ENCODE measurements at places on chromosomes 6 and 20.

DNA sequence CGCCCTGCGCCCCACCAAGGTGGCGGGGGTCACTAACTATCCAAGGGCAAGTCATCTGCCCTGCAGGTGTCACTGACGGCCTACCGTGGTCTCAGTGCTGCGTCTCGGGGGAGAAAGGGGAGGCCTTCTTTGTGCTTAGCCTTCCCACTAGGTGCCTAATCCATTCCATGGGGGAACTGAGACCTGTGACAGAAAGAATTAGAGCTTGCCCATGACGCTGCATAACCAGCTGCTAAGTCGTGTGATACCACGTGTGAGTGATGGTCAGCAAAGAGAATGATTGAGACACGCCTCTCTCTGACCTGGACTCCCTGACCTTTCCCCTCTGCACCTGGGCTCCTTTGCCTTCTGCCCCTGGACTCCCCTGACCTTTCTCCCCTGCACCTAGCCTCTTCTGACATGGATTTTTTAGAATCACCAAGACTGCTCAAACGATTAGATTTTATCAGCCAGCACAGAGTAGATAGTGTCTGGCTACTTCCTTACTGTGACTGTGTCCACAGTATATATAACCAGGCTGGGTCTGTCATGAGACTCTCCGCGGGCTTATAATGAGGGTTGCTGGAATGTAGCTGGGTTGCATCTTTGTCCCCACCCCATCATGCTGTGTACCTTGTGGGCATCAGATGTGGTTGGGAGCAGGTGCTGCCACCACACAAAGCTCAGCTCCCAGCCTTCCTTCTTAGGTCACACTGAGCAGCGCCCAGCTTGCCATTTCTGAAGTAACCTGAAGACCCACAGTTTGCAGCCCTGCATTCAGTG is 140.6 kb downstream of the TMEM242 start:
- DNase-seq, result no peak

GRCh38 chr6:93219447-93219846 is 199.9 kb downstream of the EPHA7 start:
- no peak for DNase-seq

- peak; percentile 36 for DNase-seq
Observed at GRCh38 chr6:166056637-166057036, 111.0 kb downstream of the TBXT start.

DNA sequence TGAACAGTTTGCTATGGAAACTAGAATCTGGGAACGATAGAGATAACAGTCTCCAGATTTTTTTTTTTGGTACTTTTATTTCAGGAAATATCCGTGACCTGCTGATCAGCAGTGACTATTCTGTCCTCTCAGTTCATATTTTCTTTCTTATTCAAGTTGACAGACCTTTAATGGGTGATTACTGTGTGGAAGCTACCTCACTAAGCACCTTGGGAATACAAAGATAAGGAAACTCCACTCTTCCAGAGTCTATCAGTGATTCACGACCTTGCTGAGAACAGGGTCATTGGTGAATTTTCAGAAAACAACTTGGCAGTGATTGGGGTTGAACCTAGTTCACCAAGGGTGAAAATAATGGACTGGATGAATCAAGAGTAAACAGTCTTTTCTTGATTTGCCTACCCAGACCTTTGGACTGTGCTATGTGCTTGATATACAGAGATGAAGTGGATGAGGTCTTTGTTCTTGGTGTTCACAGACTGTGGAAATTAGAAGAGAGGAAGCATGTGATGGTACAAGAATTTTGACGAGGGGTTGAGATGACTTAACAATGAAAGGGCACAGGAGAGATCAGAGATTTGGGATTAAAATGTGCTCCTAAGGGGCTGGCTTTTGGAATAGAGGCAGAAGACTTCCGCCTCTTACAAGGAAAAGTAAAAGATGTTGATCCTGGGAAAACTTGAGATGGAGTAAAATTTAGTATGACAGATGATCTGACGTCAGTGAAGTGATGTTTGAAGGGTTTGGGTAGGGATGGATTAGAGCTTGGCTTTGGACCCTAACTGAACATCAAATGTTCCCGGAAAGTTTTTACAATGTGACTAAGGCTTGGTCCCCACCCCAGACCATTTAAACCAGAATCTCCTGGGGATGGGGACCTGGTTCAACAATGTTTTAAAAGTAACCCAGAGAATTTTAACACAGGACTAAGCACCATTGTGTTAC is 1.2 kb downstream of the KAT14 start:
- DNase-seq, result peak; percentile 5

- DNase-seq, result no peak
Observed at GRCh38 chr20:54914995-54915394, 439.6 kb downstream of the DOK5 start.

DNA sequence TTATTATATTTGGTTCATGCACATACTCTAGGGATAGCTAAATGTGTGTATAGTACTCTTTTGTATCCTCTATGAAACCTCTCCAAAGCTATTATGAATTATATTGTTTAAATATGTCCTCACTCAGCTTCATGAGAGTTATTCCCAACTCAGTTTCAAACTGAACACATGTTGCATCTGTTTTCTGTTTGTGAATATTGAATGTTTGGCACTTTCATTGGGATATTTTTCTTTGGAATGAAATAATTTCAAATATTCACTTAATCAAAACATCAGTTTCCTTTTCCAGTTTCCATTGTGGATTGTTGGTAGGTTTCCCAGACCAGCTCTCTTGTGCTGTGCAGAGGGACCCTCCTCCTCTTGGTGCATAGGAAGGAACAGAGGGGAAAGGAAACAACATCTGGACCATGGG is 46.6 kb downstream of the HDAC2 start:
- no peak for DNase-seq

DNA sequence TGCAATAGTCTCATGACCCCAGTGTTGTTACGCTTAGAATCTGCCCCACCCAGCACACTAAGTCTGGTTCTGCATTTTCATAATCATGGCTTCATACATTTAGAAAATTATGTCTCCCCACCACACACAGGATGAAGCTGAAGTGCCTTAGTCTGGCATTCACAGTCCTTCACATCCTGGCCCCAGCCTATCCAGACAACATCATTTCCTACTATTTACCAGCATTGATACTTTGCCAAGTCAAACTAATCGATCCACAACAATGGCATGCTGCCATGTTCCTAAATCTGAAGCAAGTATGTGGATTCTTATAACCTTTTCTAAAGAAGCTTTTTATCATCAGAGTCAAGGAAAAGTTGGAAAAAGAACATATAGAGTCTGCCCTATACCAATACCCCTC is 132.4 kb upstream of the FBXL4 start:
- DNase-seq, result no peak

DNA sequence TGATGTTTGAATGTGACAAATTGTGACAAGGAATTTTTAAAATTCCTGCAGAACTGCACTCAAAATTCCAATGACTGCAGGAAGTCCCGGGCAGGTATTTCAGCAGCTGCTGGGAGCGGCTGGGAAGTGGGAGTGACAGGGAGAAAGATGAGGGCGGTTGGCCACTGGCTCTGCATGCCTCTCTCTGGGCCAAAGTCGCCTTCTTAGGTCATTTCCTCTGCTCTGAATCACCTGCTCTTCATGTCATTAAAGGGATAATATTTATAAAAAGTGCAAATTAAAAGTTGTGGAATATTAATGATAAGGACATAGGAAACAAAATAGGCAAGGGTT is 43.9 kb downstream of the RAMACL start:
- no peak for DNase-seq

GRCh38 chr6:38391206-38391605 is 248.5 kb downstream of the BTBD9 start:
- DNase-seq, result peak; percentile 57

- DNase-seq, result no peak
Observed at GRCh38 chr6:8674126-8674525, 238.8 kb upstream of the SLC35B3 start.

DNA sequence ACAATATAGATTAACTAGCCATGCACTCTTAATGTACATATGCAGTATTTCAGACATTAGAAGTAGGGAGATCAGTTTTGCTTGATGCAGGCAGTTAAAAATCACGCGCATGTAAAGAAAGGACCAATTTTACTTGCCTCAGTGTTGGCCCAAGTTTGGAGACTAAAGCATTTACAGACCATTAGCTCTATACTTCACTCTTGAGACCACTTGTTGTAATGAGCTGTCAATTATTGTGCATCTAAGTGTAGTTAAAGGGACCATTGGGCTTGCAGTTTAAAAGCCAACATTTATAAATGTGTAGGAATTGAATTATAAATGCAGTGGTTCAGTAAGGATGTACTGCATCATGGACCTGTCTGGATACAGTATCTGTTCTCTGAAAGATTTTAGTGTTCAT is 53.7 kb downstream of the PLCB4 start:
- DNase-seq, result no peak

GRCh38 chr6:35489995-35490791 is 6.7 kb downstream of the TEAD3 start:
- peak; percentile 62 for DNase-seq

- no peak for DNase-seq
Observed at GRCh38 chr6:122495612-122496011, 24.0 kb upstream of the SERINC1 start.

GRCh38 chr20:47281376-47281775 is 75.1 kb downstream of the ZMYND8 start:
- DNase-seq, result no peak

DNA sequence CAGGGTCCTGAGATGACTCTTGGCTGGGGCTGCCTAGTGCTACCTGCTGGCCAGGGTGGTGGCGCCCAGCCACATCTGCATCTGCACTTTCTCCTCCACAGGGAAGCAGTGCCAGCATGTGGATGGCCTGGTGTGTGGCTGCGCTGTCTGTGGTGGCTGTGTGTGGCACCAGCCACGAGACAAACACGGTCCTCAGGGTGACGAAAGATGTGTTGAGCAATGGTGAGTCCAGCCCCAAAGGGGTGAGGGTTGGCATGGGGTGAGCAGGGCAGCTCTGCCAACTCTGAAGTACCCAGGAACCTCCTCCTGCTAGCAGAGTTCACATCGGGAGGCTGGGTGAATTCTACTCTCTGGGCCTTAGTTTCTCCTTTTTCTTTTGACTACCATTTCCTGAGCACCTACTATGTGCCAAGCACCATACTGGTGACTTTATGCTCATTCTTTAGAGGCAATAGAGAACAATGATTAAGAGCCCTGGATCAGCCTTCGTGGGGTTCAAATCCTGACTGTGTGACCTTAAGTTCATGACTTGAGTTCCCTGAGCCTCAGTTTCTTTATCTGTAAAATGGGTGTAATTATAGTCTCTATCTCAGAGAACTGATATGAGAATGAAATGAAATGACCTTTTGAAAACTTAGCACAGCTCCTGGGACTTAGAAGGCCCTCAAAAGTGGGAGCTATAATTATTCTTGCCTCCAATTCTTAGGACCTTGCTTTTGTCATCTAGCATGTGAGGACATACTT is 2.1 kb downstream of the BPIFB4 start:
- DNase-seq, result no peak

DNA sequence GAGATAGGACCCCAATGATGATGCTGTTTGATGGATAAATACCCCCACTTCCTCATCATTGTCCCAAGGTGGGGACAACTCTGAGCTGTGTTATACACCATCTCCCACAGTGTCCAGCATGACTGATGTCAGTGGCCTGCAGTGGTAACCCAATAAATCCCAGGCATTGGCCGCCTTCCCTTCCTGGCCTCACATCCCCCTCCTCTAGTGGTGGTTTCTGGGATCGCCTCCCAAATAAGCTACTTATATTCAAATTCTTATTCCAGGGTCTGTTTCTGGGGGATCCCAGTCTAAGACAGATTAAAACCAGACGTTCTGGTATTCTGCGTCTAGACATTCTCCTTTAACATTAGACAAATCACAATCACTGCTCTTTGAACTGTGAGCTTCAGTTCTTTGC is 90.6 kb downstream of the SCP2D1 start:
- no peak for DNase-seq

GRCh38 chr6:1181939-1182605 is 129.8 kb upstream of the FOXQ1 start:
- no peak for DNase-seq

DNA sequence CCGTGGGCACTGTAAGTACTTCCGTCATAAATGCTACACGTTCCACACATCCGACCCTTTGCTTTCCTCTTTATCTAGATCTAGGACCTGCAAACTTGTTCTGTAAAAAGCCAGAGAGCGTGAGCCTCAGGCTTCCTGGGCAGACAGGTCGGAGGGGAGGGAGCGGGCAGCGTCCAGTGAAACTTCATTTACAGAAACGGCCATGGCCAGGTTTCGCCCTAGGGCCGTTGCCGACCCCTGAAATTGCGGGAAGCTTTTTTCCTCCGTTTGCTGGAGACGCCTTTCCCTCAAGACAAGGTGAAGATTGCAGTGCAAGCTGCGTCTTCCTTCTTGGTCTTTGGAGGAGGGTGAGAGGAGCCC is 155.4 kb downstream of the DLL1 start:
- no peak for DNase-seq

GRCh38 chr6:107547451-107547840 is 57.5 kb downstream of the SOBP start:
- DNase-seq, result no peak

- DNase-seq, result no peak
Observed at GRCh38 chr20:13841206-13841605, 56.4 kb downstream of the NDUFAF5 start.

- DNase-seq, result no peak
Observed at GRCh38 chr6:104322841-104323240, 536.9 kb downstream of the HACE1 start.

DNA sequence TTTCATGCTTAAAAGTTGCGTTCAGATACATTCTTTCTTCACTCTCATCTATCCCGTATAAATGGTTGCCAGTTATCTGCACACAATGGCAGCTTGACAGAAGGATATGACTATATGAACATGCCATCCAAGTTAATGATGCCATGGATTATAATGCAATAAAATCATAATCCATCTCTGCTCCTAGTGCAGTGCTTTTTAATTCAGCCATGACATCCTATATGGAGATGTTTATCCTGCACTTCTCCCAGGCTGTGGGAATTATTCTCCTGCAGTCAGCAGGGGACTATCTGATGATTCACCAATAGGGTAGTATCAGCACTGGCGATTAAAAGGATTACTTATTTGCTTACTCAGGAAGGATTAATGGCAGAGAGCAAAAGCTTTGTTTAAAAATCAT is 273.8 kb downstream of the SAMD5 start:
- peak; percentile 39 for DNase-seq

- no peak for DNase-seq
Observed at GRCh38 chr6:153966001-153966400, 73.0 kb upstream of the OPRM1 start.

DNA sequence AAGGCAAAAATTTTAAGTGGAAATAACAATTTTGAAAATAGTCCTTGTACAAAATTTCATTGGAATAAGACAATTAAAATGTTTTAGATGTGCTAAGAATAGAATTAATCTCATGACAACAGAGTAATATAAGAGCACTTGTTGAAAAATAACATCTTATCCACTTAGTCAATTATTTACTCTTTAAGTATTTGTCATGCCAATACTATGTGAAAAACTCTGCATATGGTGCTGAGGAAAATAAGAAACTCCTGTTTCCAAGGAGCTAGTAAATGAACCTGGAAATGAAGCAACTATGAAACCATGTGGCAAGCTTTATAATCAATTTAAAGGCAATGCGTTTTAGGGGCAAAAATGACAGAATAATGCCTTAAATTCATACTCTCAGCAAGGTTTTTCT is 42.7 kb upstream of the HCRTR2 start:
- DNase-seq, result no peak

GRCh38 chr6:24283043-24283985 is 74.5 kb downstream of the DCDC2 start:
- peak; percentile 16 for DNase-seq

GRCh38 chr6:148370176-148370575 is 27.5 kb downstream of the SASH1 start:
- no peak for DNase-seq

- no peak for DNase-seq
Observed at GRCh38 chr6:149065658-149066556, 251.6 kb upstream of the TAB2 start.

GRCh38 chr6:137571854-137572253 is 77.7 kb upstream of the OLIG3 start:
- DNase-seq, result no peak

GRCh38 chr20:3916364-3916763 is 27.2 kb downstream of the PANK2 start:
- DNase-seq, result no peak

Data from foreskin fibroblast (primary cell).